Esophagus squamous epithelium (tissue), 5 donors: ENCODE measurements at places on chromosomes 5 and 9.

DNA sequence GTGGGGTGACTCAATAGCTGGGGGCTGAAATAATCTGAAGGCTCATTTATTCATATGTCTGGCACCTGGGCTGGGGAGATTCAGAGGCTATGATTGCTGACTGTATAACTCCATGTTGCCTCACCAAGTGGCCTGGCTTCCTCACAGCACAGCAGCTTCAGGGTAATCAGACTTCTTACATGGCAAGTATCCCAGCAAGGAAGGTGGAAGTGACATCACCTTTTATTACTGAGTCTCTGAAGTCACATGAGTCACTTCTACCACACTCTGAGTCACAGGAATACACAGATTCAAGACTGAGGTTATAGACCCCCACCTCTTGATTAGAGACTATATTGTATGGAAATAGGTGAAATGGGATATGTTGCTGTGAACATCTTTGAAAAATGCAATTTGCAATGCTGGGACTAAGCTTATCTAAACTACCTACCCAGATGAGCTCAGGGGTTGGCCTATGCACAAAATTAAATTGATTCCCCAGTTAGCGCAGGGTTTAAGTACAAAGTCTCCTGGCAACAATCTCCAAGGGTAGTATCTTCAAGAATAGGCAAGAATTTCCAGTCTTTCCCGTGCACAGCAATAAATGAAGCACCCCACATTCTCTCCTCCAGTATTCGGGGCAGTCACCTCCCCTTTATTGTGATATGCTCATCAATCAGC, 553.1 kb downstream of the LRRC70 start:
- no peak for DNase-seq

- DNase-seq: no peak
Observed at GRCh38 chr9:137870432-137870831, 7.2 kb upstream of the CACNA1B start.

GRCh38 chr5:76000582-76000981, 82.6 kb upstream of the SV2C start:
- no peak for DNase-seq

DNA sequence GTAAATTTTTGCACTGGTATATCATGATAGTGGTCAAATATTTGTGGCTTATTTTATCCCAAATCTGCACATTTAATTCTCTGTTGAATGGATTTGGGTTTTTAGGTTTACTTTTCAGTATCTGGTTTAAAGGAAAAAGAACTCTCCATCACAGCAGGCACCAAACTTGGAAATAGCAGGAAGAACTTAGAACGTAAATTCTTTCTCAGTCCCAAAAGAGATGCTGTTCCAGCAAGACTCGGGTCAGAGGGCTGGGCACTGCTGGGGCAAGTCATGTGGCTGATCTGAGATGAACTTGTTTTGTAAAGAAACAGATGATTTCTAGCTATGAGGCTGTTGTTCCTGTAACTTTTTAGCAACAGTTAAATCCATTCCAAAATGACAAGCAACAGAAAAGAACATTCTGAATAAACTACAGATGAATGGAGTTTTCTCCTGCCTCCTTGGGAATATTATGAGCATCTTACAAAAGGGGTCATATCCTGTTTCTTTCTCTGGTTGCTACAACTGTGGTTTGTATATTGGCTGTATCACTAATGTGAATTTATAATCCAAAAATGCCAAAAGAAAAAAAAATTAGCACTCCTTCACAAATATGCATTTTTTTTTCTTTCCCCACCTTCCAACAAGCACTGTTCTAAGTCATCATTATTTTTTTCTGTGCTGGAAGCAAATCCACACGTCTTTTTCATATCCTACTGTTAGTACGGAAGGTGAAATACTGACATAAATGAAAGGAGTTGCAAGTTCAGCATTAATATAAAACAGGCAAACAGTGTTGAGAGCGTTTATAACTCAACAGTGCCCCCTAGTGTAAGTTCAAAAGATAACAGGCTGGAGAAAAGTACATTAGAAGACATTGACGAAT, 31.1 kb downstream of the OR2K2 start:
- DNase-seq: no peak

DNA sequence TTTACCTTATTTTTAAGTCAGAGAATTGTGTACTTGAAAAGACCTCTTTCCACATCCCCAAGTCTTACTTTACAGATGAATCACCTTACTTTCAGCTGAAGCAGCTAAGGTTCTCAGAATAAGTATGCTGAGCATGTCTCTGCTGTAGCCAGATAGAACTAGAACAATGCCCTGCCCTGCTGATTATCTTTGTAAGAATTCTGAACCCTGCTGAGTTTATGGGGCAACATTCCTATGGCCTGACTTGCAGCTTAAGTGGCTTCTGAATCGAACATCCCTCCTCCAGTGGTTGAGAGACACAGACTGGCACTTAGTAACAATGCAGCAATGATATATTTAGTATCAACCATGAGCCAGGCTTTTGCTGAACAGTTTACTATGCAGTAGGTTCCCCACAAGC, 592.0 kb upstream of the WWC1 start:
- no peak for DNase-seq

GRCh38 chr5:127072861-127073846, at the start of gene C5orf63:
TSS of gene C5orf63 (minus strand) at chr5:127073502. CDS start at chr5:127058995, 14,507 bp downstream.
- no peak for DNase-seq

DNA sequence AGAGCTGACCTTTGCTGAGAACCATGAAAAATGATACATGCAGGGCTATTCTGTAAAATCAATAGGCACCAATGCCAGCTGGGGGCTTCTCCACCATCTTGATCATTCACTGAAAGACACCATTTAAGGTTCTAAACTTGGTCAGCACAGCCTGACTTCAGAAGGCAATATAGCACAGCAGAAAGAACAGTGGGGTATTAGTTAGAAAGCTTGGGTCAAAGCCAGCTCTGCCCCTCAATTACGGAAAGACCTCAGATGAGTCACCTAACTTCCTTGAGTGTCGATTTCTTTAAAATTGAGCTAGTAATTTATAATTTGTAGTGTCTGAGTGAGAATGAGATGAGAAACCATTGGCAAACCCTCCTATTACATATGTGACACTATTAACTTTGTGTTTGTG, 3.4 kb downstream of the TNC start:
- no peak for DNase-seq

DNA sequence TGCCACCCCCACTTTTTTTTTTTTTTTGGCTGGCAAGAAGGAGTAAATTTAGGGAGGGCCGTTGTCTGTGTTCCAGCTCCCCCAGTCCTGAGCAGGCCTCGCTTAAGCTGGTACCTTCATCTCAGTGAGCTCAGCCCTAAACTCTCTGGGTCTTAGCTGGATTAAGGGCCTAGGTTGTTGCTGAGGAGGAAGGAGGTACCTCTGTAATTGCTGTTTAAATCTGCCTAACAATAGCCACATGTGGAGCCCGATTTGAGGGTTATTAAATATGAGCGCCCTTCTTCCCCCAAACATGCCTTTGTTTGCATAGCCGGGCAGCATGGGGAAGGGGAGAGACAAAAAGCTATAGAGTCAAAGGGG, 179.0 kb upstream of the PITX1 start:
- no peak for DNase-seq

DNA sequence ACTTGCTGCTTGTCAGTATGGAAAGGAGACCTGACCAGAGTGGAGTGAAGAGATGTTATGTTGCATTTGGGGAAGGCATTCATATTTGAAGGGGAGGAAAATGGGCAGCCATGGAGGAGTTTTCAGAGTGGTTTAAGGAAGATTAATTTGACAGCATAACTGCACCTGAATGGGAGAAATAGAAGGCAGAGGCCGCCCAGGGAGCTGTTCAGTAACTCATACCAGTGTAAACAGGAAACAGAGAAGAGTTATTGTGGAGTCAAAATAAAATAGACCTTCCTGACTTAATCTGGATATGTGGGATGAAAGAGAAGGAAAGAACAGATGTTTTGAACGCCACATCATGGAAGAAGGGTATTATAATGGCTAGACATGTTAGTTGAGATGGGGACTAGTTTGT, 13.4 kb downstream of the SLC44A1 start:
- DNase-seq: no peak

- DNase-seq: no peak
Observed at GRCh38 chr9:14251154-14252071, 62.5 kb downstream of the NFIB start.

DNA sequence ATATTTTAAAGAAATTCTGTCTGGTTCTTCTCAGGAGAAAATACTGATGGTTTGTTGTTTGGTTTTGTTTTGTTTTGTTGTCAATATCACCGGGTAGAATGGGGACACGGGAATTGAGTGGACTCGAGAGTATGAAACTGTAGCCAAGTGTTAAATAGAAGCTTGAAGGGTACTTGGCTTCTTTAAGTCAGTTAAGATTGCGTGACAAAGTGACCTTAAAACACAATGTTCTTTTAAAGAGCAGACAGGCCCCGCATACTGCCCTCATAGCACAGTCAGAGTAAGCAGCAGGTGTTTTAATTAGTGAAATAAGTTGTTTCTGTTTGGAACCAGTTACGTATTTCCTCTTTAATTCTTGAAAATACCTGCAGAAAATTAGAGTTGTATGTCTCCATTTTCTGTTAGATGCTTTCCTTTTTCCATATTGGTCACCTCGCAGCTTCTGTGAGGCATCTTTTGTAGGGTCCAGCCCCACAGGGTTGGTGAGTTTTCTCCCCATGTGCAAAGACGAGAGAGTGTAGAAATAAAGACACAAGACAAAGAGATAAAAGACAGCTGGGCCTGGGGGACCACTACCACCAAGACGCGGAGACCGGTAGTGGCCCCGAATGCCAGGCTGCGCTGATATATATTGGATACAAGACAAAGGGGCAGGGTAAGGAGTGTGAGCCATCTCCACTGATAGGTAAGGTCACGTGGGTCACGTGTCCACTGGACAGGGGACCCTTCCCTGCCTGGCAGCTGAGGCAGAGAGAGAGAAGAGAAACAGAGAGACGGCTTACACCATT, 9.6 kb downstream of the TRIP13 start:
- no peak for DNase-seq

GRCh38 chr9:94981723-94982090, 255.2 kb downstream of the AOPEP start:
- DNase-seq: no peak
